ENCODE measurements at places on chromosomes 2 and 18.

GRCh38 chr2:152493417-152493816 is 158.4 kb downstream of the FMNL2 start:
- no peak for DNase-seq

GRCh38 chr2:20985062-20985461 is 58.8 kb downstream of the APOB start:
- no peak for DNase-seq

- DNase-seq: peak; percentile 71
Measured at GRCh38 chr18:46946656-46947282, 29.4 kb downstream of the KATNAL2 start.

DNA sequence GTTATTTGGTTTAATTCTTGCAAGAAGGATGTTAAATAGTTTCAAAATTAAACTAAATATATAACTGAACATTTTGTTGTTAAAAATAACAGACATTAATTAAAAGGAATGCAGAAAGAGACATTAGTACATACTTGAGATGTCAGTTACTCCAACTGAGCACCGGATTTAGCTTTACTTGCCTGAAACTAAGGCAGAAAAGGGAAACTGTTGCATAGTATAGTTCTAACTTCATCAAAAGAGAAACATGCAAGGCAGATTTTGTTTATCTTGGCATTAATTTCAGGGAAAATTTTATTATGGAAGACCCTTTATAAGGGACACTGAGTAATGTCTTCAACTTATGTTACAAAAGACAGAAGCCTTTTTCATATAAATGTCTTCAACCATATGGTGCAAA is 218.3 kb downstream of the STK39 start:
- DNase-seq: no peak

GRCh38 chr18:73088445-73088844 is 220.7 kb upstream of the NETO1 start:
- DNase-seq: no peak

- no peak for DNase-seq
Measured at GRCh38 chr2:168896783-168897182, 4.3 kb upstream of the G6PC2 start.

GRCh38 chr2:10885094-10885860 is 26.5 kb upstream of the KCNF1 start:
- DNase-seq: no peak

- no peak for DNase-seq
Measured at GRCh38 chr2:36413218-36413617, 57.6 kb downstream of the CRIM1 start.

- DNase-seq: no peak
Measured at GRCh38 chr2:58336416-58336815, 95.3 kb upstream of the FANCL start.

All from stimulated activated CD4-positive, alpha-beta T cell treated with anti-CD3 and anti-CD28 coated beads, Interleukin-2, amount 100 ng/mL, for 24 hours (primary cell).